Kidney capillary endothelial cell (primary cell): ENCODE measurements at places on chromosomes 11 and 22.
A peak's percentile ranks its signal among the peaks of the same experiment; 100 is the strongest.

GRCh38 chr11:2940147-2940920 is 11.1 kb upstream of the PHLDA2 start:
- DNase-seq = no peak

DNA sequence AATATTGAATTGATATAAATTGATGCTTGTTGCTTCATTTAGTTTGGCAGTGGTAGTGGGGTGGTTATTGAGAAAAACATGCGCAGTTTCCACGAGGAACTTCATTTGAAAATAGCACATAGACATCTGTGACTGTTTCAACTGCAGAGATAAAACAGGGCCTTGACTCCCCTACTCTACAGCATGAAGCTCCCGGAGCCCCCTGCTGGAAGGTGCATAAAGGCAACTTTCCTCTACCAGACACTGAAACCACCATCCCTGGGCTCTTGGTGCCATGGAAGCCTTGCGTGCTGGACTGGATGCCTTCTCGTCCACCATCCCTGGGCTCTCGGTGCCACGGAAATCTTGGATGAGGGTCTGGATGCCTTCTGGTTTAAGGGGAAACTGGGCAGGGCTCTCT is 195.9 kb downstream of the CSNK2A3 start:
- peak; percentile 3 for DNase-seq

GRCh38 chr11:66543263-66544107 is 2.4 kb downstream of the ZDHHC24 start:
- DNase-seq = peak; percentile 83

GRCh38 chr22:48279461-48279756 is 1517.0 kb downstream of the TBC1D22A start:
- no peak for DNase-seq

DNA sequence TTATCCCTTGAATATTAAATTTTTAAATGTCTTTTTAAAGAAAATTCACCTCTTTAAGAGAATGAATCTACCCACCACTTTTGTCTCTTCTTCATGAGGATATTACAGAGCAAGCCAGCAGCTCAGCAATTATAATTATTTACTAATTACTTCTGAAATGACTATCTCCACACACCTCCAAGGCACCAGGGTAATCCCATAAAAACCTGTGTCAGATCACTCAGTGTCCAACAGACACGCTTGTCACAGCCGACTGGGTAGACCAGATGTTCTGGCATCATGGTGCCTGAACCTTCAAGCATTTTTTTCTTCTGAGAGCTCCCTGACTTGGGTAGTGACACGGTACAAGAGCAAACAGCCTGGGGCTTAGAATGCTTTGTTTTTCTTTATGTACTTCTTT is 61.4 kb downstream of the EFCAB6 start:
- no peak for DNase-seq

DNA sequence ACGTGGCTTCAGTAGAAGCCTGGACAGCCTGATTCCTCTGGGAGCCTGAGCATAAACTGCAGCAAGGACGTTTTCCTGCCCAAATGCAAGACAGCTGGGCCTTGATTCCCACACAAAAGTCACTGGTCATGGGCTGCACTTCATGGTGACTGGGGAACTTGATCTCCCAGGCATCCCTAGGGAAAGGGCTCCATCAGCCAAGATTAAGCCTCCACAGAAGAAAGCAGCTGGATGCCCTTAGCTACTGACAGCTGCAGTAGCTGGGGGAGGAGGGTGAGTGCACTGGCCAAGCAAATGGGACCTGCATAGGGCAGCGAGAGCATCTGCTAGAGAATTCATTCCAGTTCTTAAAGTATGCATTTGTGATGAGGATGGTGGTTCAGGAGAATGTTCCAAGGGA is 267.4 kb upstream of the ISX start:
- no peak for DNase-seq

DNA sequence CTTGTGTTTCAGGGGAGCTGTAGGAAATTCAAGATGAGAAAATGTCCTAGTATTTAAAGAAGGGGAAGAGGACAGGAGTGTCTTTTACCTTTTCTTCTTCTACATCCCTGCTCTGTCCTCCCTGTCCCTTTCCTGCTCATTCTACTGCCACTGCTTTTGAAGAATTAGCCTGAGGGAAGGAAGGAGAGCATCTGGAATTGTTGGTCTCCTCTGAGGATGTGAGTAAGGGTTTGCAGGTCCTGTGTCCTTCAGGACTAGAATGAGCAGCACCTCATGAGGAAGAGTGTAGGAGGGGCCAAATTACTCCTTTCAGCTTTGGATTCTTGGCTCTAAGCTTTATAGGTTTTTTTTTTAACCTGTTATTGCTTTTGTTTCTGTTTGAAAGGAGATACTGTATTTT is 24.2 kb downstream of the SNU13 start:
- DNase-seq = no peak

DNA sequence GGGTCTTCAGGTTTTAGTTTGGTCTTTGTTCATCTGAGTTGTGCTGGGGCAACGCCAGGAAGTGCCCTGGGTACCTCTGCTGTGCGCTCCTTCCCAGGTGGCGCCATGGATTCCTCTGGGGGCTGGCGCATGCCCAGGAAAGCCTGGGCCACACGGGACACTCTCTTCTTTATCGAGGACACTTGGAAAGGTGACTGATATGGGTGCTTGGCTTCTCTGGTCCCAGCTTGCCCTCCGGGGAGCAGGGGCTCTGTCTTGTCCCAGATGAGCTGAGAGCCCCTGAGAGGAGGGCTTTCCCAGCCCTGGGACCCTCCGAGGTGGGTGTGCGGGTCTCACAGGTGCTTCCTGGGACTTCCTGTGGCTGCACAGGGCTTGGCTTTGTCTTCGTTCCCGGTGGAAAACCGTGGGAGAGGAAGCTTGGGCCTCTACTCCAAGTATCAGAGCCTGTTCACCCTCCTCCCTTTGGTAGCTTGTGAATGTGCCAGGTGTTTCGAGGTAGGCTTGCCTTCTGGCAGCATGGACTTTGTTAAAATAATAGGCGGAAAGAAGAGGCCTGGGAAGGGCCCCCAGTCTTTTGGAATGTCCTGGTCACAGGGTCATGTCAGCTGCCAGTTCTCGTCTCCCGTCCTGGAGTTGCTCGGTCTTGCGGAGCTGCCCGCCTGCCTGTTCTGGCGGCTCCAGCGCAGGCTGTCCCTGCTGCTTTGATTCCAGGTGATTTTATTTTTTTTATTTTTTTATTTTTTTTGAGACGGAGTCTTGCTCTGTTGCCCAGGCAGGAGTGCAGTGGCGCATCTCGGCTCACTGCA is 10.1 kb upstream of the NEAT1 start:
- DNase-seq = no peak

DNA sequence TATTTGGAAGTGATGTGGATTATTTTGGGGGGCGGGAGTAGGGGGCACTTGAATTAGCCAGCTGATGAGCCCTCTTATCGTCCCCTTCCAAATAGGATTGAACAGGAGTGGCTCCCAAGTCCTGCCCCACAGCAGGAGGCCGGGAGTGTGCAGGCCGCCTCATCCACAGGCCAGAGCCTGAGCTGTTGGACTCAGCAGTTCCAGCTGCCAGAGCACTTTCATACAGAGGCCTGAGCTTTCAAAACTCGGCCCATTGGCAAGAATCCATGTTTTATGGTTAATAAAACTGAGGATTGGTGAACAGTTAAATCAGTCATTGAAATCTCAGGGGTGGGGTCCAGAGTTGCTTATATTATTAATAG is 9.6 kb downstream of the FAM118A start:
- no peak for DNase-seq

DNA sequence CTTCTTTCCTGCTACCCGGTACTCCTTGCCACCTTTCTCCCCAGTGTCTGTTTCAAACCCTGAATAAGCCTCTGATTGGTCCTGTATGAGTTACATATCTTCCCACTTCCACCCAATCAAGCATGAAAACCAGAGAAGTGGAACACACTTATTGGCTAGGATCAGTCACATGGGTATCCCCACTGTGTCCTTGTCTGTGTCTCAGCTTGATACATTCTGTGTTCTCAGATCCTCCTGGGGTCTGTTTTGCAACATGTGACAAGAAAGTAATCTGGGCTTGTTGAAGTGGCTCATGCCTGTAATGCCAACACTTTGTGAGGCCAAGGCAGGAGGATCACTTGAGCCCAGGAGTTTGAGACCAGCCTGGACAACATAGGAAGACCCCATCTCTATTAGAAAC is 23.9 kb downstream of the MCHR1 start:
- no peak for DNase-seq

DNA sequence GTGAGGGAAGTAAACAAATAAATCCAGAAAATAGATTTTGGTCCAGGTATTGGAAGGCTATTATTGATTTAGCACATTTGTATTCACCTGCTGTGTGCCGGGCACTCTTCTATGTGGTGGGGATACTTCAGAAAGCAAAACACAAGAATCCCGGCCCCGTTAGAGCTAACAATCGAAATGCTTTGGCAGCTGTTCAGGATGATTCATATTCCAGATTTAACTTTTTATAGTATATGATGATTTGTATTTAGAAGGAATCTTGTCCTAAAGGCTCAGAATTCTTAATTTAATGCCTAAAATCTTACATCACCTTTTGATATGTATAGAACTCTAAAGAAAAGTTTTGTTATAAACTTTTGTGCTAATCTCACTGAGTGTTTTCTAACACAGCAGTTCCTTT is 28.0 kb downstream of the ZC3H12C start:
- peak; percentile 42 for DNase-seq

DNA sequence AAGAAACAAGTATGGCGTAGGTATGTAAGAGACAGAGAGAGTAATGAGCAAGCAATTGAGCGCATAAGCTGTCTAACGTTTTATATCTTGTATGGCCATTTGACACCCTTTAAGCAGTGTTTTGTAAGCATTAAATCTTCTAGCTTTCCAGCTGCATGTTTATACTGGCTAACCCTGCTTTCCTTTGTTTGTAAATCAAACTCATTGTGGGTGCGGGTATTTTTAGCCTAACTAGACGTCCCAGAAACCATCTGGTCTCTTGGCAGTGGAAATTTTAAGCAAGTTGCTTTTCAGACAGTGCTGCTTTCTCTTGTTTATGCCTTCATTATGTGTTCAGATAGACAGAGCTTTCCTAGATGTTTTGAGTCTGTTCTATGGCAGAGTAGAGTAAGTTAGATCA is 73.5 kb downstream of the RNF169 start:
- DNase-seq = no peak

GRCh38 chr11:79100093-79100910 is 340.5 kb downstream of the TENM4 start:
- DNase-seq = peak; percentile 58
